ENCODE measurements at places on chromosomes 12 and 14.
A peak's percentile ranks its signal among the peaks of the same experiment; 100 is the strongest.

- no peak for DNase-seq
Measured at GRCh38 chr12:103986829-103987228, 21.2 kb downstream of the TDG start.

- peak; percentile 73 for DNase-seq
Measured at GRCh38 chr12:31599053-31599452, 8.1 kb upstream of the DENND5B start.

GRCh38 chr12:118183155-118183554 lies 47.2 kb downstream of the PEBP1 start:
- DNase-seq, result no peak

GRCh38 chr12:48861111-48861510 lies 4.6 kb downstream of the RND1 start:
- no peak for DNase-seq

DNA sequence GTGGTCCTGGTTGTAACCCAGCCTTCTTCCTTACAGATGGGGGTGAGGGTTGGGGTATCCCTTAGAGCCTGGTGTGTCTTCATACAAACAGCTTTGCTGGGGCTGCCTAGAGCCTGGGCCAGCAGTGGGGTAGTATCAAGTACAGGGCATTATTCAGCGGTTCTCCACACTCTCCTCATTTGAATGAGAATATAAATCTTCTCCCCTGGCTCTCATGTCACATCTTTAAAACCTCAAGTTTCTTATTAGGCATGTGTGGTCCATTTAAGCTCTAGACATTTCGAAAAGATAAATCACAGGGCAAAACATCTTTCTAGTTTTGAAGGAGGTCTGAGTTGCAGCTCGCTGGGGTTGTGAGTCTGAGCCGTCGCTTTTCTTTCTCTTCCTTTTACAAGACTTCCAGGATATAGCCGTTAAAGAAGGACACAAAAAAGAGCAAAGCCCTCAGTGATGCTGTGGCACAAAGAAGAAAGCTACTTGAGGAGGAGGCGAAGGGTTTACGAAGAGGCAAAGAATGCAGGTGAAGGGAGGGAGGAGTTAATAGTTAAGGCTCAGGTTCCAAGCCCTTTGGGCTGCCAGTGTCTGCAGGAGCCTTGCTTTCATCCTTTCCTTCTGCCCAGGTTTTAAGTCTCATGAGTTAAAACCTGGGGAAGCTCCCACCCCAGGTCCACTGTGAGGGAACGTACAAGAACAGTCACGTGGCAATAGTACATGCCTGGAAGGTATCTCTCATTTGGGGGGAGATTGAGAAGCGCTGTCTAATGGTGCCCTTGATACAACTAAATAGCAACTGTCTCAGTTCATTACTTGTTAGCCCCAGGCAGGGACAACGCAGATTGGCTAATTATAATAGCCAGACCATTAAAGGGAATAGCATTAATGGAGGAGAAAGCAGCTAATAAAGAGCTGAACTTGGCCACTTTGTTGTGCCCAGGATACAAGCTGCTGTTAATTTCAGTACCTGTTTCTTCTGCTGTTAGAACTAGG lies 94.2 kb downstream of the ETV6 start:
- DNase-seq, result no peak

DNA sequence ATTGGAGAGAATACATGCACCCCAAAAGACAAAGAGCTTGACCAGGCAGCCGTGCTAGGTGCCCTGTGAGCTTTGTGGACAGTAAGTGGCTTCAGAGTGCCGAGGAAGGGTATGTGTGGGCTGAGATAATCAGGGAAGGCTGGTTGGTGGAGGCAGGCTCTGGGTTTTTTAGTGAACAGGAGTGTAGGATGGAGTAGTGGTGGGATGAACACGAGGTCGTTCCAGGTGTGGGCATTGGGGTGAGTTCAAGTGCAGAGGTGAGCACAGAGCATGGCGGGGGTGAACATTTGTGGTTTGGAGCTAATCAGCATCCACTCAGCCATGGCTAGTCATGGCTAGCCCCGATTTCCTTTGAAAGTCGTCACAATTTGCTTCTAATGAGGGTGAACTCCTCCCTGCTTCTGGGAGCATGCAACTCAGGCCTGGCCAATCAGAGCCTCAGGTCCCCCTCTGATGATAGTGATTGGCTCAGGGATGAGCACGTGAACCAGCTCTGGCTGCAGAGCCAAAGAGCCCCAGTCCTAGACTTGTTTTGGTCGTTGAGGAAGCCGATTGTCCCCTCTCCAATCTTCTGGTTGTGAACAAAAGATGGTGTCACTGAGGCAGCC lies 40.7 kb upstream of the TCL1B start:
- no peak for DNase-seq

DNA sequence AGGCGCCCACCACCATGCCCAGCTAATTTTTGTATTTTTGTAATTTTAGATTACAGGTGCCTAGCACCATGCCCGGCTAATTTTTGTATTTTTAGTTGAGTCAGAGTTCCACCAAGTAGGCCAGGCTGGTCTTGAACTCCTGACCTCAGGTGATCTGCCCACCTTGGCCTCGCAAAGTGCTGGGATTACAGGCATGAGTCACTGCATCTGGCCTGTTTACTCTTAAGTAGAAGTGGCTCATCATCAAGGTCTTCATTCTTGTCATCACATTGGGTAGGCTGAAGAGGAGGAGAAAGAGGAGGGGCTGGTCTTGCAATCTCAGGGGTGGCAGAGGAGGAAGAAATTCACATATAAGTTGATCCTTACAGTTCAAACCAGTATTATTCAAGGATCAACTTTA lies 152.4 kb upstream of the ATP2B1 start:
- DNase-seq, result no peak

GRCh38 chr14:84566109-84566508 lies 963.8 kb upstream of the FLRT2 start:
- DNase-seq, result no peak

DNA sequence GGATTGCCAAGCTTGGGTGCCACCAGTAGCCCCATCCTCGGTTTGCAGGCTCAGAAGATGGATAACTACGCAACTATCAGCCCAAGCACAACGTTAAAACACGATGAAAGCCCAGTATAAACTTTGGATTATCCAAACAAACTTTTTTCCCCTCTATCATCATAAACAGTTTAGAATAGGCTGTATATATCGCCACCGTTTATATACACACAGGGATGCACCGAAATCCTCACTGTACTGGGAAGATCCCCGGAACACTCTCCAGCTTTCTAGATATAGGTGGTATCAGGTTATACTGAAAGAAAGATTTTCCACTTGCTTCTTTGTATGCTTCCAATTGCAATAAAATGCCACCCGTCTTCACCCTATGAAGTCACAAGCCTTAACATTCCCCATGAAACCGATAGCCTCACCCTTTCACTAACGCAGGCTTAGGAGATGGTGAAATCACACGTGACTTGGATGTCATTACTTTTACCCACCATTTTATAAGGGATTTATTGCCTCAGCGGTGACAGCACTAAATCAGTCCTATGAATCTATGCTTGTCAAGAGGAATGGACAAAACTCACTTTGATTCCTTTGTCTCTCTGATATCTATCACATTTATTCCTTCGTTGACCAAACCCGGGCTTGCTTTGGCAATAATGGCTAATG lies 207.6 kb upstream of the FOXN3 start:
- no peak for DNase-seq

DNA sequence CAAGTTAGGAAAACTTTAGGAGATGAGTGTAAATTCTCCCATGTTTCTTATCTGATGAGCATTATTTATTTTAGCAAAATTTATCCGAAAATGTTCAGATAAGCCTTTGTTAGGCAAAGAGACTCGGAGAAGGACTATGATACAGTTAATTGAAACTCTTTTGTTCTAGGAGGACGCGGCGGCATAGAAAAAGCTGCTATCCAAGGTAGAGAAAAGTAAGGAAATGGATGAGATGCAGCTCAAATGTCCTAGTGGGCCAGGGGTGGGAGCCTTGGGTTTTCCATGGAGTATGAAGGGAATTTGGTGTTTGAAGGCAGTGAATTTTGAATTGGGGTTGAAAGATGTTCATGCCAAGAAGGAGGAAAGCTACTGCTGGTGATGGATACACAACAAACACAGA lies 1504.5 kb downstream of the AACS start:
- DNase-seq, result no peak

DNA sequence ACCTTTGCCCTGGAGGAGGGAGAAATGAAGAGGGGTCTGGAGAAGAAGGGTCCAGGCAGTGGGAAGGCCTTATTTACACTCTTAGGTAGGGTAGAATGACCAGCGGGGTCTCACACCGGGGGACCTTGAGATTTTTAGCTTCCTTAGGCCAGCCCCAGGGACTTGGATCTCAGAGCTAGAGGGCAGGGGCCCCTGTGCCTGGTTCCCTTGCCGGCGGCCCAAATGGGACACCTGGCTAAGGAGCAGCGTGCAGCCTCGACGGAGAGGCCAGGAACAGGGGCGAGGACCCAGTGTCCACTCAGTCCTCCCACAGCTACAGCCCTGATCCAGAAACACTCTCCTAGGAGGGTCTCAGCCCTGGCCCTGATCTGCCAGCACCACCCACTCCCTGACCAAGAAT lies 41.8 kb downstream of the DIO3 start:
- no peak for DNase-seq

DNA sequence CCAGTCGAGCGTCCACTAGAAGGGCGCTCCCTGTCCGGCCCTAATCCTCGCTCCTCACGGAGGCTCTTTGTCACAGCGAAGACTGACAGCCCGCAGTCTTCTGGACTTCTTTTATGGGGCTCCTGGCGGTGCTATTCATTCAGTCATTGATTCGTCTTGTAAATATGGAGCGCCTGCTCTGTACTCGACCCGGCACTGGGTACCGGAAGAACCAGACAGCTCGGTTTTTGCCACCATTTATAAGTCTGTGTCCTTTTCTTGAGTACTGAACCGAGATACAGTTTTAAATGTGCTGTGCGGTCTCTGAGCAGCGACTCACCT lies 570 bp downstream of the DMAC2L start:
- DNase-seq, result no peak

- peak; percentile 3 for DNase-seq
Measured at GRCh38 chr14:80850197-80850814, 91.2 kb downstream of the CEP128 start.

DNA sequence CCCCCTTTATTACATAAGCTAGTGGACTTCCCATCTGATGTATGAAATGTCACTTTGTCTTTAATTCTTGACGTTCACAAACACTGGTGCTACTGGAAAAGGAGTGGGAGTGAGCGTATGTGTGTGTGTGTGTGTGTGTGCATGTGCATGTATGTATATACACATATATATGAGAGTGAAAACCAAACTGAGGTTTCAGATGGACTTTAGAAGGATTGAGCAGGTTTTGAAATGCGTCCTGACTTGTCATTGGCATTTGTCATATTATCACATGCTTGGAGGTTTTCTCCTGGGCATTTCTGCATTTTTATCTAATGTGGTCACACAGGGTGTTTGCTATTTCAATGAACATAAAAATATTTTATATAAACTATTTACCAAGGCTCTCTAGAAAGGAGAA lies 1085.9 kb downstream of the BCL11B start:
- DNase-seq, result no peak

DNA sequence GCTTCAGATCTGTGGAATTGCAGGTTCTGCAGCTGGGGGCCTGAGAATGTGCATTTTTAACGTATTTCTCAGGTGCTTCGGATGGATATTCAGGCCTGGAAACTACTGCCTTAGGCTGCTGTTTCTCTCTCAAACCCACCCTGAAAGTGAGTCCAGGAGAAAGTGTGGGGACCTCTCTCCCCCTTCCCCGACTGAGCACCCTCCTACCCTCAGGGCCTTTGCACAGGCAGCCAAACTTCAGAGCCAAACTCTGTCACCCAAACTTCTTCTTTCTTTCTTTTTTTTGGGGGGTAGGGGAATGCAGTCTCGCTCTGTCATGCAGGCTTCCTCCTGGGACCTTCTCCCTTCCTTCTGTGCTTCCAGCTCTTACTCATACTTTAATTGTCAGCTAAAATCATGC lies 82.4 kb upstream of the FBXO21 start:
- no peak for DNase-seq

Measured in germinal center (tissue), 1 donor.